Panc1 (cell line): ENCODE measurements at places on chromosomes 12 and 14. TPM values are rescaled to one million over a fixed set of nuclear protein-coding genes. Genes with fewer than 3 reads are reported as not detected.

DNA sequence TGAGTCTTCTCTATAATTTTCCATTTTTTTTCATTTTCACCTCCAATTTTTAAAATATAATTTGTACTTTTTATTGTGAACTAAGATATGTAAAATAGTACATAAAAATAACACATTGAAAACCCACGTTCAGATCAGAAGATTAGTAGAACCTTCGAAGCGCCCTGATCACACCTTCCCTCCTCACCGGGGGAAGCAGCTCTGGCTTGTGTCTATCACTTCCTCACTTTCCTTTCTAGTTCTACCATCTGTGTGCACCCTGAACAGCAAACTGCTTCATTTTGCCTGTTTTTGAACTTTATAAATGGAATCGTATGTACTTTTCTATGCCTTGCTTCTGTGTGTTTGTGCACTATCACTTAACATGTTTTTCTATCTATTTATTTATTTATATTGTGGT lies 11.8 kb upstream of the CD27 start:
- DNase-seq: no peak

DNA sequence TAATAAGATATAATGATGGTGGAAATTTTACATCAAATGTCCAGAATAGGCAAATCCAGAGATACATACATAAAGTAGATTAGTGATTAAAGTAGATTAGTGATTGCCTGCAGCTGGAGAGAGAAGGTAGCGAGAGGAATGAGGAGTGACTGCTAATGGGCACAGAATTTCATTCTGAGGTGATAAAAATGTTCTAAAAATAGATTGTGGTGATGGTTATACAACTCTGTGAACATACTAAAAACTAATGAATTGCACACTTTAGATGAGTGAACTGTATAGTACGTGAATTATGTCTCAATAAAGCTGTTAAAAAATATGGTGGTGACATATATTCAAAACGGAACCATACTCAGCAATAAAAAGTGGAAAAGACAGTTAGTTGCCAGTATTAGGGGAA lies 41.7 kb downstream of the PPP2R5E start:
- DNase-seq: no peak

- DNase-seq: no peak
These were observed 5.6 kb upstream of the CFAP73 start for GRCh38 chr12:113143959-113144358.

- DNase-seq: no peak
These were observed 2.0 kb downstream of the PRKAB1 start for GRCh38 chr12:119669744-119670472.

DNA sequence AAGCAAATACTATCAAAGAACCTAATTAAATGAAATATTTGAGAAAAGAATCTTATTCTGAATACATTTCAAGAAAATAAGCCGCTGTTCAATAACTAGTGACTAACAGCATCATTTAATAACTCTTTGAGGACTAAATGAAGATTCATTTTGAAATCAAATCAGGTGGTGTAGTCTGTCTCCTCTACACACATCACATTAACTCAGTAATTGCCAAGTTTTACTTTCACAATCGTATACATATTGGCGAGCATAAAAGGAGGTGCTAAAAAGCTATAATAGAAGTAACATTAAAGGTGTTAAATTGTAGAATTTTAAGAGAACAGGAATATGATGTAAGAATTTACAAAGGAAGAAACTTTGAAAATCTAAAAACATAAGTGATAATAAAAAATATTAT lies 185.1 kb downstream of the MDGA2 start:
- DNase-seq: no peak

DNA sequence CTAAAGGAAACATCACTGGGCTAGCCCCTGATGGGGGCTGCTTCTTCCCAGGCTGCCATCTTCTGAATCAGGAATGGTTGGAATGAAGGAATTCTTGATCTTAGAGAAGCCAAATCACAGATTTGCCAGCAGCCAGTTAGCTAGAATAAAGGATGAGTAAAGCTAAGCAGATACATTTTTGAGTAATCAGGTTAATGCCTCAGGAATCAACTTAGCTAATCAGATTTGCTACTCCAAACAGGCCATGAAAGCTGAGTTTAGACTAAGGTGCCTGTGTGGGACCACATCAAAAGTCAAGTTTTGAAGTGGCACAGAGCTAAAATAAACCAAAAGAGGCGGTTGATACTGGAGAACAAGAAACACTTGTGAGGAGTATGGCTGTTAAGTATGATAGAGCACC lies 28.8 kb upstream of the LMO3 start:
- DNase-seq: no peak

DNA sequence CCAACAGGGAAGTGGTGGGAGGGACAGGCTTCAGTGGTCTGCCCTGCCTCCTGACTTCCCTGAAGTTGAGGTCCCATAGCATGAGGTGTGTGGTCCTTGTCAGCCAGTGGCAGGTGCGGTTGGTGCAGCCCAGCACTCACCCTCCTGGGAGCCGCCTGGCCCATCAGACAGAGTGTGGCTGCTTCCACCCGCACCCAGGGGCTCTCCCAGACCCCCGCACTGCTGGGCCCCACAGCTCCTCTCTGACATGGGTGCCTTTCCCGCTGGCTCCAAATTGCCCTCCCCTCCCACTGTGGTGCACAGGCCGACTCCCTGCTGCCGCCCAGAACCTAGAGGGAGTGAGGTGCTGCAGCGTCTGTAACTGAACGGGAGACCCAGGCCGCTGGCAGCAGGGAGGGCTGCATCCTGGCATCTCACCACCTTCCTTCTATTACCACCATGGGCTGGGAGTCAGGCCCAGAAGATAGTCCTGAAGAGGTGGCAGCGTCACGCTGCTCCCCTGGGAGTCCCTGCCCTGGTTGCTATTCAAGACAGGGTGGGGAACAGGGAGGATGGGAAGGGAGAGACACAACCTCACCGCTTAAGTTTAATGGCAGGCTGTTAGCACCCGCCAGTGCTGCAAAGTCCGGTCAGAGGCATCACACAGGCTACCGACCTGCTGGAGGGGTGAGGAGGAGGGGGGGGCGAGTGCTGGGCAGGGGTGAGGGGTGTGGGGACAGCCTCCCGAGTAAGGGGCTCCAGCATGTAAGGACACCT lies 180.6 kb upstream of the PRMT8 start:
- no peak for DNase-seq

DNA sequence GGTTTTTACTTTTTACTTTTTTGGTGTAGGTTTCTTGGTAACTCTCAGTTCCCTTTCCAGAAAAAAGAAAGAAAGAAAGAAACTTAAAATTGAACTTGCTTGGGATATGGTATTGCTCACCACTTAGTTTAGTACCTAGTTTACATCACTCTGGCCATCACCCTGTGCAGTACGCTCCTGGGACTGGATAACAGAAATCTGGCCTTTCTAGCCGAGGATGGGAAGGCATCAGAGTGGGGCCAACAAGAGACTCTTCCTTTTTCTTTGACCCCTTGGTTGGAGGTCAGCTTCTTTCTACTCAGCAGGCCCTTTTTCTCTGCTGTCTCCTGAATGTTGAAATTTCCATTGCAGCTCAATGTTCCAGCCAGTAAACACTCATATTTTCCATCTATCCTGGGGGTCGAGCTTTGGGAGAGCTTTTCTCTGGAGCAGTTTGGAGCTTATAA lies 156.6 kb downstream of the TGFB3 start:
- DNase-seq: no peak

DNA sequence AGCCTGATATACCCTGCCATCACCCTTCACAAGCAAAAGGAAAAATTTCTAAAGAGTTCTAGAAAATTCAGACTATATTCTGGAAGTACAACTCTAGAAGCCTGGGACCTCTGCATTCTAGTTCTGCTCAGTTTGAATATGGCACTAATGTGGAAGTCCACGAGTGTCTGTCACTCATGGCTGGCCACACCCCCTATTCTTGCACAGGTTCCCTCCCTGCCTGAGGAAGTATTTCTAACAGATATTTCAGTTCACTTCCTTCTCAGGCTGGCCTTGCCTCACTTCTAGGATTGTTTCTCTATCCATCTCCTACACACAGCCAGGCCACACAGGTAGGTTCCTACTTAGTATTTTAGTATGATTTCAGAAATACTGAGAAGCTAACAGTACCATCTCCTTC lies 67.4 kb downstream of the PHLDA1 start:
- no peak for DNase-seq

DNA sequence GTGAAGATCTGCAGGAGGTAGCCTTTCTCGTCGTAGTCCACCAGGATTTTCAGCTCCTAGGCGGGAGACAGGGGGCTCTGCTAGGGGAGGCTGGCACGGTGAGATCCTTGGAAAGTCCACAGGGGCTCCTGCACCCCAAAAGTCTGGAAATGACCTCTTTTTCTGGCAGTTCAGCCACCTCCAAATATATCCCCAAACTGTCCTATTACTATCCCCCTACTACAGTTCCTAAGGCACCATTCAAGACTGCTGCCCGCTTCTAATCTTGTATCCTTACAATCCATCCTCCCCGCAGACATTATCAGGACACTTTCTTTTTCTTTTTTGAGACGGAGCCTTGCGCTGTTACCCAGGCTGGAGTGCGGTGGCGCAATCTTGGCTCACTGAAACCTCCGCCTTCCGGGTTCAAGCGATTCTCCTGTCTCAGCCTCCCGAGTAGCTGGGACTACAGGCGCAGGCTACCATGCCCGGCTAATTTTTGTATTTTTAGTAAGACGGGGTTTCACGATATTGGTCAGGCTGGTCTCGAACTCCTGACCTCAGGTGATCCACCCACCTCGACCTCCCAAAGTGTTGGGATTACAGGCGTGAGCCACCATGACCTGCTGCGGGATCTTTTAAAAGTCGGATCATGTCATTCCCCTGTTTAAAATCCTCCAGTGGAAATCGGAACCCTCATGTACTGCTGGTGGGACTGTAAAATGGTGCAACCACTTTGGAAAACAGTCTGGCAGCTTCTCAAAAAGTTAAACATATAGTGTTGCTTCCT lies 18.5 kb downstream of the HPD start:
- DNase-seq: no peak

GRCh38 chr12:98574110-98574509 lies 19.4 kb upstream of the SLC25A3 start:
- DNase-seq: no peak

GRCh38 chr14:48857366-48857765 lies 728.8 kb downstream of the RPS29 start:
- DNase-seq: no peak

GRCh38 chr12:68812553-68813241 lies 4.7 kb downstream of the MDM2 start:
- no peak for DNase-seq

- no peak for DNase-seq
These were observed 1140.6 kb downstream of the BCL11B start for GRCh38 chr14:98131406-98131805.

GRCh38 chr12:11763760-11764520 lies 114.5 kb downstream of the ETV6 start:
- DNase-seq: no peak

DNA sequence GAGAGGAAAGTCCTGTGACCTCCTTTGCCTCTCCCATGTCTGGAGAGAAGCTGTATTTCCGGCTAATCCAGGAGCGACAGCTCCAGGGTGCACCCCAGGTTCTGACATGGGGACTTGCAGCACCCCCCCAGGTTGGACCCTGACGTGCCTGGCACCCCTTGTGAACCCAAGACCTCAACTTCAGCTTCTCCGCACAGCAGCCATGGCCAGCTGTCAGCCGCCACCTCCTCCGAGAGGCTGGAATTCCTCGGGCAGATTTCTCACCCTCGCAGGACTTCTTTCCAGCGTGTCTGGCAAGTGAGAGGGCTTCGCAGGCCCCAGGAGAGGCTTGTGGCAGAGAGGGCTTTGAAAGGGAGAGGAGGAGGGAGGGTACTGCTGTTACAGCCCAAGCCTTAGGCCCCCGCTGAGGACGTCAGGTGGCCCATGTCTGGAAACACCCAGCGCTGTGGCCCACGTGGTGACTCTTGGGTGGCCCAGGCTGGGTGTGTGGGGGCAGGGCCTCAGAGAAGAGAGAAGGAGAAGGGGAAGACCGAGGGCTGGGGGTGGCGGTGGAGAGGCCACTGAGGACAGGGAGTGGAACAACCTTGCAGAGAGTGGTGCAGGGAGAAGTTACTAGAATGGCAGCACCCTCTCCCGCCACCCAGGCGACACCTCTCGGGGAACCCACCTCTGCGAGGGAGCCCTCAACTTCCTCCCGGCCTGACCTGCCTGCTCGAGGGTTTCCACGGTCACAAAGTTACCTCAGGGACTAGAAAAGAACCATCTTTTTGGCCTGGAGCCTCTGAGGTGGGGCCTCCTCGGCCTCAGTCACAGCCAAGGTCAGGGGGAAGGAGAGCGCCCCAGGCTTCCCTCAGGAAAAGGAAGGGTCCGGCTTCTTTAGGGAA lies 11.7 kb upstream of the RPS6KL1 start:
- DNase-seq: no peak

DNA sequence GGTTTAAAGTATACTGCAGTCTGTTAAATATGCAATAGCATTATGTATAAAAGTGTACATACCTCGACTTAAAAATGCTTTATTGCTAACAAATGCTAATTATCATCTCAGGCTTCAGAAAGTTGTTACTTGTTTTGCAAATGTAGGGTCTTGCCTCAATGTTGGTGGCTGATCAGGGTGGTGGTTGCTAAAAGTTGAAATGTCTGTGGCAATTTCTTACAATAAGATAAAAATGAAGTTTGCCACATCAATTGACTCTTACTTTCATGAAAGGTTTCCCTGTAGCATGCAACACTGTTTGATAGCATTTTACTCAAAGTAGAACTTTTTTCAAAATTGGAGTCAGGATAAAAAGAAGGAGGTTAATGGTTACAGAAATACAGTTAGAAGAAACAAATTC lies 407.7 kb upstream of the OR4E1 start:
- DNase-seq: no peak

GRCh38 chr12:47274760-47275159 lies 195.0 kb upstream of the AMIGO2 start:
- DNase-seq: no peak

GRCh38 chr12:64534672-64535199 lies 75.6 kb upstream of the RASSF3 start:
- DNase-seq: no peak

DNA sequence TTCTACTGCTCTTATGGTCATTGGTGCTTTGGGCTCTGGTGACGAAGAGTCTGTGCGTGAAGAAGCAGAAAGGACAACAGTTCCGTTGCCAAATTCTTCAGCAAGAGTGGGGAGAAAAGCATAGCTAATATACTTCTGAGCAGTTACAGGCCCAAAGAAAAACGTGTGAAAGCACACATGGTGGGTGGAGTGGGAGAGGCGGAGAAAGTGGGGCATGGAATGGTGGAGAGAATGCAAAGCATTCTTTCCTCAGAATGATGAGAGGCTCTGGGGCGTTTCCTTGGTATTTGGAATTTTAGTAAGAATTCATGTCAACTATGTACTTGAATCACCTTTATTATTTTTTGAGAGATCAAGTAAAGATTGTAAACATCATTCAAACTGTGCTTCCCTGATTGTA lies 396.1 kb downstream of the NAV3 start:
- DNase-seq: no peak

Gene AMDHD1
- total RNA-seq: 0.54 TPM

Gene FAM186B
- 0.13 TPM for total RNA-seq

Gene SLC17A8
- total RNA-seq: not detected

Gene GUCY2C
- 0.13 TPM for total RNA-seq

Gene INSM2
- total RNA-seq: not detected

Gene MGAT4C
- not detected for total RNA-seq

Gene PPP4R4
- 1.1 TPM for total RNA-seq

Gene FZD10
- not detected for total RNA-seq

Gene OVCH1
- total RNA-seq: not detected
